Right ventricle myocardium inferior (tissue), 1 donor: ENCODE measurements at places on chromosomes 7 and 10. TPM values are rescaled to one million over a fixed set of nuclear protein-coding genes. Genes with fewer than 3 reads are reported as not detected.

The ZNF736 gene
- total RNA-seq, result 3.4 TPM

The TMEM139 gene
- 14.8 TPM for total RNA-seq

The OR2A5 gene
- not detected for total RNA-seq

The VENTX gene
- total RNA-seq, result 0.54 TPM

The PON3 gene
- 0.57 TPM for total RNA-seq

The C10orf105 gene
- total RNA-seq, result 0.05 TPM

The CFAP46 gene
- total RNA-seq, result 0.57 TPM

The FAM241B gene
- total RNA-seq, result 3.2 TPM

The YAE1 gene
- total RNA-seq, result 19.0 TPM

The SPDYE1 gene
- total RNA-seq, result not detected

The GFRA1 gene
- total RNA-seq, result 7.3 TPM

The SPDYE6 gene
- not detected for total RNA-seq

The NRG3 gene
- total RNA-seq, result not detected

The SKIDA1 gene
- total RNA-seq, result 2.6 TPM

The AS3MT gene
- 14.6 TPM for total RNA-seq

The HK1 gene
- 186 TPM for total RNA-seq

The IGFBP1 gene
- not detected for total RNA-seq

The FZD1 gene
- total RNA-seq, result 10.3 TPM

The NODAL gene
- not detected for total RNA-seq

The LBX1 gene
- not detected for total RNA-seq

The GRID2IP gene
- total RNA-seq, result not detected

The KLF14 gene
- 0.08 TPM for total RNA-seq

The PARP12 gene
- 13.2 TPM for total RNA-seq

The FBXW4 gene
- total RNA-seq, result 93.2 TPM

The SMKR1 gene
- total RNA-seq, result not detected

The SERPINE1 gene
- 1.6 TPM for total RNA-seq

The VAX1 gene
- total RNA-seq, result not detected

The CYP17A1 gene
- not detected for total RNA-seq

The GPR22 gene
- 48.7 TPM for total RNA-seq

The LLCFC1 gene
- total RNA-seq, result not detected

The MCM10 gene
- total RNA-seq, result 0.62 TPM

The TMEM196 gene
- total RNA-seq, result not detected

The SORCS1 gene
- total RNA-seq, result 2.9 TPM

The TCF7L2 gene
- total RNA-seq, result 12.4 TPM

The IFIT2 gene
- total RNA-seq, result 4.2 TPM

The TEX36 gene
- total RNA-seq, result not detected

The FANK1 gene
- total RNA-seq, result 0.51 TPM

The ZNF365 gene
- not detected for total RNA-seq

The SLC13A4 gene
- not detected for total RNA-seq

The RASSF4 gene
- 91.5 TPM for total RNA-seq

The FXYD4 gene
- not detected for total RNA-seq

The SCART1 gene
- 0.30 TPM for total RNA-seq
